Right renal pelvis (tissue), 4 donors: ENCODE measurements at places on chromosomes 3 and 15. TPM values are rescaled to one million over a fixed set of nuclear protein-coding genes. Genes with fewer than 3 reads are reported as not detected.

DNA sequence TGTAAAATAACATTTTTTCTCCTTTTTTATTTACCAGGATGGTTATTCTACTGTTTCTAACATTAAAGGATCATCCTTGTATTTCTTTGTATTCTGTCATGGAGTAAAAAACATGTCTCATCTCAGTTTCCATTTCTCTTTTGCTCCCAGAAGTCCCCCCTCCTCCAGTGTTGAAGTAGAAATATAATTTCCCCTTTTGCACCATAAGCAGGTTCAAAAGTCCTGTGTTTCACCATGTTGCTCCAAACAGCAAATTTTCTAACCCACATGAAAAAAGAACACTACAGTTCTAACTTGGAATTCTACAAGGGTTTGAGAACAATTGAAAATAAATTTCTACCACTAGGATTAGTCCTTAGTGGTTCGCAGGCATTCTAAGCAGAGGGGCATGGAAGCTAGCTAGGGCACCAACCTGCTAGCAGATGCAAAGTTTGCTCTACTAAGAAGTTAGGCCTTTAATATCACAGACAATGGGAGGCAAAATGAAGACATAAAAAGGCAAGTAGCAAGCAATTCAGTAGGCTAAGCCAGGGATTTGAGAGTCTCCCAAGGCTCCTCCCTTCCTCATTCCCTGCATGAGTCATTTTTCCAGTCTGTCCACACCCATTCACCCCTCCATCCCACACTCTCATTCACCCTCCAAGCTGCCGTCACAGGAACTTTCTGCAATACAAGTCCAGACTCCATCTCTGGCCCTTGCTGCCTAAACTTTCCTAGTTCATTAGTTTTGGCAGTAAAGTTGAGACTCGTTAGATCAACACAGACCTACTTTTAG, 2.3 kb upstream of the MBNL1 start:
- no peak for DNase-seq

- no peak for DNase-seq
Measured at GRCh38 chr3:53718462-53718861, 127.8 kb downstream of the CHDH start.

DNA sequence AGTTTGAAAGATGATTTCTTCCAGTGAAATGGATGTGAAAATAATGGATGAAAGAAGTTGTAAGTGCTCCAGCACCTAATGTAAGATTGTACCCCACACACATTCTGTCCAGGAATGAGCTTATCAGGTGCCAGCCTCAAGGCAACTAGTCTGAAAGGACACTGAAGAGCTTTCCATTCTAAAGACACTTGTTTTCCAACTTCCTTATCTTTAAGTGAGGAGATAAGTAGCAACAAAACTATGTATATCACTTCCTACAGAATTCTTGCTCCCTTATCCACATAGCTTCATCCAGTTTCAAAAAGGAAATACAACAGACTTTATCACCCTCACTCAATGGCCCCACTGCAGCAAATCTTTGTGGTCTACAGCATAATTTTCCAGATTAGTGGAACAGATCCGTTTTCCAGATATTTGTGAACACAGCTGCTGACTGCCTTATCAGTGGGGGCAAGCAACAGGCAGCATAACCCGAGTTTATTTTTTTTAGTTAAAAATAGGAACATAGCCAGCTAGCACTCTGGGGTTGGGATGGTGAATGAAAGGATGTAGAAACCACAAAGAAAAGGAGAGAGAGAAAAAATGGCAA, 60.6 kb downstream of the CD200R1L start:
- DNase-seq: no peak

DNA sequence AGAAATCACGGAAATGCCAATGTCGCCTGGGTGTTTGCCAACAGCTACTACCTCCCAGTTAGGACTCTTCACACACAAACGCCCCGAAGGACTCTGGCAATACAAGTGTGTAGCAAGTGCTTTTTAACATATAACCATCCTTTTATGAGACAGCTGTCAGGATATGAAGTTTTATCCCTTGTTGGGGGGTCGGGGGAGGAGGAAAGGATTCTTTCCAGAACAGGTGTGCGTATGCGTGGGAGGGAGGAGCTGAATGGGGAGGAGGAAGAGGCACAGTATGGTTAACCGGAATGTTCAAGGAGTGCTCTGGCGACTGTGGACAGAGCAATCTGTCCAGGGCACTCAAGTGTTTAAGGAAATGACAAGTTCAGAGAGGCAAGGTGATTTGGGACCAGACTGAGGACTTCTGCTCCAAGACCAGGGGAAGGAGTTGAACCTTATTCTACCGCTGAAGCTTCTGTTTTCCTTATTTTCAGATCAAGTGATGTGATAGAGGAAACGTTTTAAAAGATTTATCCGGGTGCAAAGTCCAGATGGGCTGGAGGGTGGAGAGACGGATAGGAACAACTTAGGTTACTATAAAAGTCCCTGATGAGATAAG, 1.3 kb downstream of the TSPAN3 start:
- no peak for DNase-seq

GRCh38 chr3:8869613-8870012, 93.7 kb downstream of the RAD18 start:
- no peak for DNase-seq

GRCh38 chr15:31361764-31362515, 35.3 kb downstream of the KLF13 start:
- DNase-seq: no peak

GRCh38 chr3:187929112-187929816, 184.0 kb upstream of the BCL6 start:
- no peak for DNase-seq

DNA sequence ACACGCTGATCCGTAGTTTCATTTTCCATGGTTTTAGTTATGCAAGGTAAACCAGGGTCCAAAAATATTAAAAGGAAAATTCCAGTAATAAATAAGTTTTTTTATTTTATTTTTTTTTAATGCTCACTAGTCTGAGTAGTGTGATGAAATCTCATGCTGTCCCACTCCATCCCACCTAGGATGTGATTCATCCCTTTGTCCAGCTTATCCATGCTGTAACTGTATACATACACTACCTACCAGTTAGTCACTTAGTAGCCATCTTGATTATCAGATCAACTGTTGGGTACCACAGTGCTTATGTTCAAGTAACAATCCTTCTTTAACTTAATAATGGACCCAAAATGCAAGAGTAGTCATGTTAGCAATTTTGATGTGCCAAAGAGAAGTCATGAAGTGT, 75.2 kb downstream of the ESYT3 start:
- DNase-seq: no peak

DNA sequence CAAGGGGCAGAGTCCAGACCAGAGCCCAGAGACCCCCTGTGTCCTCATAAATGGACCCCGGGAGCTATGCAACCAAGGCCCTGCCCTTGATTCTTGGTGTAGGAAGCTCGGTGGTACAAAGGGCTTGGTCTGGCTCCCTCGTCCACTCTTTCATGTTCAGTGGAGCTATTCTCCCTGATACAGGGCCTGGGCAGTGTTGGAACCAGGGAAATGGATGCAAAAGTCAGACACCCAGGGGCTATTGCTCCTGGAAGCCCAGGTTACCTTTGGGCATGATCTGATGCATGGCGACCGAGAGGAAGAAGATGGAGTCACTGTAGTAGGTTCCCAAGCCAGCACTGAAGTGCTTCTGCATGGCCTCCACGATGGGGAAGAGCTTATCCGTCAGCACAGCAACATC, 44.5 kb downstream of the XXYLT1 start:
- no peak for DNase-seq

GRCh38 chr3:51862886-51863285, 1.5 kb downstream of the IQCF2 start:
- no peak for DNase-seq

GRCh38 chr3:162082516-162082915, 585.9 kb downstream of the OTOL1 start:
- DNase-seq: no peak

GRCh38 chr15:84881520-84881830, 3.0 kb upstream of the SLC28A1 start:
- DNase-seq: no peak

DNA sequence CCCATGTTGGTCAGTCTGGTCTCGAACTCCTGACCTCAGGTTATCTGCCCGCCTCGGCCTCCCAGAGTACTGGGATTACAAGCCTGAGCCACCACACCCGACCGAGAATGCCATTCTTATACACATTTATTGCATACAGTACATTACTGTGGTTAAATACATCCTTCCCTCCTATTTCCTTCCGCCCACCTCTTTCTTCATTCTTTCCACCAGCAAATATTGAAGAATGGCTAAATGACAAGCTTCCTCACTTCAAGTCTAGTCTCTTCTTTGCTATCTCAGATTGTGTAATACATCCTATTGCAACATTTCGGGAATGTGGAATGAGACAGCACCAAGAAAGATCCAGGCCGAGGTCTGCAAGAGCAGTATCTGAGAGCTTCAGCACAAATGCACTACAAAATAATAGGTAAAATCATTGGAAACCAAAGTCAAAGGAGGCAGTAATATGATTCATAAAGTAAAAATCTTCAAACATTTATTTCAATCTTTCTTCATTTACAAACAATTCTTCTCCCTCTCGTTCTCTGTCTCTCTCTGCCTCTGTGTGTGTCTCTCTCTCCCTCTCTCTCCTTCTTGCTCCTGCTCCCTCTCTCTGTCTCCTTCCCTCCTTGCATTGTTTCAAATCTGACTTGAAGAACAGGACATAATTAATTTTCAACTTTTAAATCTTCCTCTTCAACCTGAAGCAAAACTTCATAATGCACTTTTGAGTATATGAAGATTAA, 94.7 kb upstream of the TGFBR2 start:
- no peak for DNase-seq

GRCh38 chr15:74841891-74842373, 1.0 kb downstream of the ULK3 start:
- DNase-seq: no peak

- DNase-seq: no peak
Measured at GRCh38 chr15:25793354-25794050, 69.6 kb downstream of the ATP10A start.

DNA sequence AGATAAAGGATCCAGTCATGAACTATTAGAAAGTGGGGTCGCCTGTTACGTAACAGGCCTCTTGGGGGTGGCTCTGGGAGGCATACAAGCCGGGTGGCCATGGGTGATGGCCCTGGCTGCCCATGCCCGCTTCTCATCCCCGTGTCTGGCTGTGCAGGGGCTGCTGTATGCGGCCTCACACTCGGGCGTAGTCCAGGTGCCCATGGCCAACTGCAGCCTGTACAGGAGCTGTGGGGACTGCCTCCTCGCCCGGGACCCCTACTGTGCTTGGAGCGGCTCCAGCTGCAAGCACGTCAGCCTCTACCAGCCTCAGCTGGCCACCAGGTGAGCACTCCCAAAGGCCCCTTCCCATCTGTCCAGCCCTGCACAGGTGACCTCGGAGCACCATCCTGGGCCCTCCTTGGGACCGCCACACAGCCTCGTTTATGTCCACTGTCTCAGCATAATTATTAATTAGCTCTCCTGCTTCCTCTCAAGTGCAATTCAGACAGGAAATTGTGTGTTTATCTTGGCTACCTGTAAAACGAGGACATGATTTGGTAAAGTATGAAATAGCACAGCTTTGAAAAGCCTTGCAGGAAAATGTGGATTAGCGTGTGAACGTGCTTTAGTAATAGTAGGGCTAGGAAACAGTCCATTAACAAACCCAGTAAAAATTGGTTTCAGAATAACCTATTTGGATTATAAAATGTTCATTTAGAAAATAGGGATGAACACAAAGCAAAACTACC, 8.1 kb downstream of the CIB1 start:
- DNase-seq: no peak

DNA sequence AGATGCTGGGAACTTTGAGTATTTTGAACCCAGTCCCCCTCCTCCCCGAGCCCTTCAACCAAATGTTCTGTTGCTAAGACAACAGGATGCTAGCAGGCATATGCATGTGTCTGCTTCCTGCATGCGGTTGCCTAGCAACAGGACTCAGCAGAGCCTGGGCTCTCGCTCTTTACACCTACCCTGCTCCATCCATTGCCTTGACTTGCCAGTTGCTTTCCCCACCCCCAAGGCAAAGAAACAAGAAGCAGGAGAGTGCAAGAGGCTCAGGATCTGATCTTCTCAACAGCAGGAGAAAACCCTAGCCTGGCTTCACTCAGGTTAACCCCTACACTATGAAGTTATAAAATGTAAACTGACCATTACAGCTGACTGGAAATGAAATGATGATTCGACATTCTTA, 393.0 kb downstream of the IGSF11 start:
- DNase-seq: no peak

DNA sequence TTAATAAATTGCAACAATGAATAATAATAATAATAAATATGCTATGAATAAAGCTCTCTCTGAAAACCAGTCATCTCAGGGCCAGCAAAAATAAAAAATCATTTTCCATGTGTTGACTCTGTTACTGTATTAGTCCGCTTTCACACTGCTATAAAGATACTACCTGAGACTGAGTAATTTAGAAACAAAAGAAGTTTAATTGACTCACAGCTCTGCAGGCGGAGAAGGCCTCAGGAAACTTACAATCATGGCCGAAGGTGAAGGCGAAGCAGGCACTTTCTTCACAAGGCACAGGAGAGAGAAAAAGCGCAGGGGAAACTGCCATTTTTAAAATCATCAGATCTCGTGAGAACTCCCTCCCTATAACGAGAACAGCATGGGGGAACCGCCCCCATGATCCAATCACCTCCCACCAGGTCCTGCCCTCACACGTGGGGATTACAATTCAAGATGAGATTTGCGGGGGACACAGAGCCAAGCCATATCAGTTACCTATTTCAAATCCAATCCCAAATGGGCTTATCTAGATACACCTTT, 224.1 kb downstream of the IGSF11 start:
- no peak for DNase-seq

GRCh38 chr3:186070550-186070949, 38.3 kb downstream of the ETV5 start:
- no peak for DNase-seq

DNA sequence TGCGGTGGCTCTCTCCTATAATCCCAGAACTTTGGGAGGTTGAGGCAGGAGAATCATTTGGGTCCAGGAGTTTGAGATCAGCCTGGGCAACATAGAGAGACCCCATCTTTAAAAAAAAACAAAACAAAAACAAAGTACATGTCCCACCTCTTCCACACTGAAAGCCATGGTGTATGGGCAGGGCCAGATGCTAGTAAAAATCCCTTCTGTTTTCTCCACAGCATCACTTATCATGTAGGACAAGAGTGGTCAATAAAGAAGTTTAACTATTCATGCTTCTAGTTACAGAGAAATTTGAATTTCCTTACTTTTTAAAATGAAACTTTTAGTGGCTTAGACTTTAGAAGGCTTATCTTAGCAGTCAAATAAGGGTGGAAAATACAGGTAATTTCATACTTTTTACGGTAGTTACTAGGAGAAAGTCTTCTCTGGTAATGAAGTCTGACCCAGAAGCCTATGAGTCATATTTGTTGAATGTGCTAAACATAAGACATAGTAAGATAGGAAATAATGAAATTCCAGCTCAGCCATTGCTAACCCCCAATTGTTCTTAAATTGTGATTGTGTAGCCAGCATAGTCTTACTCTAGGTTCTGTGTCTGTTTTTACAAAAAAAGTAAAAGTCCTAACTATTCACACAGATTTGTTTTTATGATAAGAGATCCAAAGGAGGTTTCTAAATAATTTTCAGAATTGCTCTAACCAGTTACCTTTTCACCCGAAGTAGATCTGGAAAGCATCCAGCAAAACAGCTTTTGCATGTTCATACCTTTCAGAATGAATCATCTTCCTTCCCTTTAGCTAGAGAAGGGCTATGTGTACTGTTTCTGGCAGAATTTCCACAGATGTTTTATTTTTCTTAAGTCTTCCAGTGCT, 16.4 kb upstream of the ZNF609 start:
- no peak for DNase-seq

Gene ACSBG1
- polyA plus RNA-seq: 0.96 TPM

Gene SCAANT1
- 0.74 TPM for polyA plus RNA-seq

Gene AGTR1
- 31.8 TPM for polyA plus RNA-seq

Gene KBTBD8
- polyA plus RNA-seq: 1.6 TPM

Gene RETNLB
- not detected for polyA plus RNA-seq

Gene BBS4
- polyA plus RNA-seq: 40.9 TPM

Gene TFG
- polyA plus RNA-seq: 167 TPM

Gene PAQR9
- polyA plus RNA-seq: 0.49 TPM

Gene SELENOS
- polyA plus RNA-seq: 65.5 TPM

Gene TXNRD3
- polyA plus RNA-seq: 16.5 TPM
